Lung microvascular endothelial cell (primary cell): ENCODE measurements at places on chromosomes 13 and 19.

- DNase-seq: no peak
Measured at GRCh38 chr13:51626749-51627148, 42.5 kb downstream of the WDFY2 start.

- DNase-seq: no peak
Measured at GRCh38 chr19:56905631-56906150, 65.2 kb upstream of the PEG3 start.

DNA sequence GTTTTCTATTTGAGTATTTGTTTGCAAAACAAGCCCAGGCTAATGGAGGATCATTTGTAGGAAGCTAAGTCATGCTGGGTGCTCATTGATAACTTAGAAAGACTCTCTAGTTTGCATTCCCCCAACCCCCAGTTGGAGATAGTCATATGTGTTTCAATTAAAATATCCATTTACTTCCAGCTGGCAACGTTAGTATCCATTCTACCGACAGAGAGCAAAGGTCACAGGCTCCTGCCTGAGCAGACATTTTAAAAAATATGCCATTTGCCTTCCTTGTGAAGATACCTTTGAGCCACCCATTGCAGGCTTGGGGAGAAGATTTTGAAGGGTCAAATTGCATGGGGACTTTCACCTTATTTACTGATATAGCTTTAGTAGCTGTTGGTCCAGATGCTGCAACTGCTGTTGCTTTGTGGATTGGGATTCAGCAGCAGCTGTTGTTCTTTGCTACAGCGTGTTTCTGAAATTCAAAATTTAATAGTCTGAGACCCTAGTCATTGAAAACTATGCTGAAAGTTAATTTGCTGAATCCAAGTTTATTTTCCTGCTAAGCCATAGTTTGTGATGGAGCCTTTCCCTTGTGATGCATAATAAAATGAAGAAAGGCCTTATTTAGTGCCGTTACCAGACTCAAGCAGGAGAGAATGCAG, 335.1 kb downstream of the GPC6 start:
- no peak for DNase-seq

DNA sequence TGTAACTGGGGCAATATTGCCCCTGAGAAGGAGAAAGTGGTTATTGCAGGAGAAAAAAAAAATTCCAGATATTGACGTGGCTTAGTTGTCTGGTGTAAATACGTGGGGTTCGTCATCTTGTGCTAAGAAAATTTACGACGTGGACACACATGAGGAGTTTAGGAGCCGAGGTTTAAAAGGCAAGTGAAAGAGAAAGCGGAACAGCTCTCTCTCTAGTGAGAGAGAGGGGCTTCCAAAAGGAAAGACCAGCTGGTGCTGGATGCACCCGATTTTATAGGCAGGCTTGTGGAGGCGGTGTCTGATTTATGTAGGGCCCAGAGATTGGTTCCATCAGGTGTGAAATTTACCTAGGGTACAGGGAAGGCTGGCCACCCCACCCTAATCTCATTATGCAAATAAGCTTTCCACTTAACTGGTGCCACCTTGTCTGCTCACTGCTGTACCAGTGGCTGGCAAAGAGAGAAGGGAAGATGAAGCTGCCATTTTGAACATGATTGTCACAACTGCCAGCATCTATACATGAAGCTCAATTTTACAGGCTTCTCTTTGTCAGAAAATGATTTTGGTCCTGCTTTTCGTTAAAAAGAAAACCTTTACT, 845.1 kb downstream of the DACH1 start:
- DNase-seq: no peak

DNA sequence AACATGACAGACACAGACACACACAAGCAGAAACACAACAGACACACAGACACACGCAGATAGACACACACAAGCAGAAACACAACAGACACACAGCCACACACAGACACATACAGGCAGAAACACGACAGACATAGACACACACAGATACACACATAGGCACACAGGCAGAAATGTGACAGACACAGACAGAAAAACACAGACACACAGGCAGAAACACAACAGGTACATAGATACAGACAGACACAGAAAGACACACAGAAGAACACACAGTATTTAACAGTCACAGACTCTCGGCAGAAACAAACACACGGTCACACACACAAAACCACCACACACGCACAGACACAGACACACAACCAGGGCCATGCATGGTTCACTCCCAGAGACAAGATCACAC, 905 bp downstream of the TBXA2R start:
- no peak for DNase-seq

GRCh38 chr19:55352549-55353145, 1.9 kb downstream of the COX6B2 start:
- no peak for DNase-seq

- DNase-seq: no peak
Measured at GRCh38 chr19:46533078-46533620, 37.5 kb upstream of the PNMA8B start.

DNA sequence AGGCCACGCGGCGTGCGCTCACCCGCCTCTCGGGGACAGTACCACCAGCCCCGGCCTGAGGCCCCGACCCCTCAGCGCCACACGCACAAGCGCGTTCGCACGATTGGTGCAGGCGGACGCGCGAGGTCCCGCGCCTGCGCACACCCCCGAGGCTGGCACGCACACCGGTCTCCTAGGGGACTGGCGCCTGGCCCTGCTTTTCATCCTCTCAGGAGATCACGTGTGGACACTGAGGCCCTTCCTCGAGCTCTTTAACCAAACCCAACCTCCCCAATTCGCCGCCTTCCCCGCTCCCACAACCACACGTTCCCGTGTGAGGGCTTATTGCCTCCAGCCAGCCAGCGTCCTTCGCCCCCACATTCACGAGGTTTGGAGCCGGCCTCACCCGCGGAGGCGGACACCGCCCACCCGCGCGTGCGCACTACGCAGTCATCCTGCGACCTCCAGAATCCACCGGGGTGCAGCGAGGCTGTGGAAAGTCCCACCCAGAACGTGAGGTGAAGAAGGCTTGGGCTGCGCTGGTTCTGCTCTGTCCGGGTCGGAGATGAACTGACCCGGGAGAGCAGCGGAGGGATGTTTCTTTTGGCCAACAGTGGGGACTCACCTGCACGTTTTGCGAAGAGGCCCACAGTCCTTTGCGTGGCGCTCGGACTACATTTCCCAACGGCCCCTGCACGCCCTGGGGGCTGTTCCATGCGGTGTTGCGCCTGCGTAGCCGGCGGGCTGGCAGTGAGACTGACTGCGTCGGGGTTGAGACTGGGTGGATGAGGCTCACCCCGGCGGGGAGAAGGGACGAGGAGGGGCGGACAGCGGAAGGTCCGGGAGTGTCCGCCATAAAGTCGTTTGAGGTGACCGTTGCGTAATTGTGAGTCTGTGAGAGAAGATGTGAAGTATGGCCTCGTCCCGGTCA, 539 bp upstream of the ZNF667 start:
- peak; percentile 81 for DNase-seq

DNA sequence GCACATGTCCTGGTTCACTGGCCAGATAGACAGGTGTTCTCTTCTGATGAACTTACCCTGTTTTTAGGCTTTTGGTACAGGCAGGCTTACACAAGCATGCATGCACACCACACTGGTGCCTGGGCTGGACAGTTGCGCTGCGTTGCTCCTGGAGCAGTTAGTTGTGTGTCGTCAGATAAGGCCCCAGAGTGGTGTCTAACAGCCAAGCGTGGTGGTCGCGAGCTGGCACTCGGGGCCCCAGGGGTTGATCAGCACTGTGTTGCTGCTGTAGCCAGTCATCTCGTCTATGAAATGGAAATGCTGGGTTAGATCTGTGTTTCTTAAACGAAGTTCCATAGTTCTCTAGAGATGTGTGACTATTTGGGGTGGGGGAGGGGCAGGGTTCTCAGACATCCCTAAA, 24.6 kb upstream of the TEX29 start:
- DNase-seq: no peak

GRCh38 chr13:94399812-94400211, 79.7 kb downstream of the DCT start:
- DNase-seq: no peak

DNA sequence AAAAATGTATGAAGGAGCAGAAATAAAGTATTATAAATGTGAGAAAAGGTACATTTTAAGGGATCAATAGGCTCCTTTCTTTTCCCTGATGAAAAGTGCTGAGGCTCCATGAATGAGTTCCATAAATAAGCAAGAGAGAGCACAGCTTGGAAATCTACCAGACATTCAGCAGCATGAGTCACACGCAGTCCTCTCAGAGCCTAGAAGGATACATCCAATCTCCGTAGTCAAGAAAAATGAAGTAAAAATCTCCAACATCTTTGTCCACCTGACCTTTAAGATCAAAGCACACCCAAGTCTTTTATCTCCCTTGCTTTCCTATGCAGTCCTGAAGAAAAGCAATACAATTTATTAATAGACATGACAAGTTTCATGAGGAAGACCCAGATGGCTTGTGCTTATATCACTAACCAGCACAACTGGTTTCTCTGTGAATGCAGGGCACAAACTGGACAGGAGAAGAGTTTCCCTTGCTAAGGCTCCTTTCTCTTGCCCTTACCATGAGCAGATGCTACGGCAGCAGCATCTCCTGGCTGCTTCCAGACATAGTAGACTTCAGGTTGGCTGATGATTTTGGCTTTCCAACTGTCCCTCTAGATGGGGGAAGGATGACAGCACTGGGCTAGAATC, 730.8 kb downstream of the EFNB2 start:
- DNase-seq: no peak

DNA sequence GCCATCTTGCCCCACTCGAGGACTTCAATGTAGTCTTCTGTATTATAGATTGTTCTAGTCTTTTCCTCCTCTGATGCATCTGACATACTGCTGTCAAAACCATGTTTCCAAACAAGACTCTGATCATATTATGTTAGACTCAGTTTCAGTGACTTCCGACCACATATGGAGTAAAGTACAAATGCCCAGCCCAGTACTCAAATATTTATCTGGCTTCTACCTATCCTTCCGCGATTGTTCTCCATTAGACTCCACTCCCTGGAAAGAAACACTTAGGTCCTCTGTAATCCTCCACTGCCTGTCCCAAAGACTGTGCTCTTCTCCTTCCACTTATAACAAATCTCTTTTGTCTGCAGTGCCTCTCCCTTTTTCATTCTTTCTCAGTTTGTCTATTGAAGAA, 439.5 kb downstream of the EFNB2 start:
- DNase-seq: no peak

GRCh38 chr13:44191504-44192171, 182.0 kb upstream of the SERP2 start:
- peak; percentile 84 for DNase-seq

DNA sequence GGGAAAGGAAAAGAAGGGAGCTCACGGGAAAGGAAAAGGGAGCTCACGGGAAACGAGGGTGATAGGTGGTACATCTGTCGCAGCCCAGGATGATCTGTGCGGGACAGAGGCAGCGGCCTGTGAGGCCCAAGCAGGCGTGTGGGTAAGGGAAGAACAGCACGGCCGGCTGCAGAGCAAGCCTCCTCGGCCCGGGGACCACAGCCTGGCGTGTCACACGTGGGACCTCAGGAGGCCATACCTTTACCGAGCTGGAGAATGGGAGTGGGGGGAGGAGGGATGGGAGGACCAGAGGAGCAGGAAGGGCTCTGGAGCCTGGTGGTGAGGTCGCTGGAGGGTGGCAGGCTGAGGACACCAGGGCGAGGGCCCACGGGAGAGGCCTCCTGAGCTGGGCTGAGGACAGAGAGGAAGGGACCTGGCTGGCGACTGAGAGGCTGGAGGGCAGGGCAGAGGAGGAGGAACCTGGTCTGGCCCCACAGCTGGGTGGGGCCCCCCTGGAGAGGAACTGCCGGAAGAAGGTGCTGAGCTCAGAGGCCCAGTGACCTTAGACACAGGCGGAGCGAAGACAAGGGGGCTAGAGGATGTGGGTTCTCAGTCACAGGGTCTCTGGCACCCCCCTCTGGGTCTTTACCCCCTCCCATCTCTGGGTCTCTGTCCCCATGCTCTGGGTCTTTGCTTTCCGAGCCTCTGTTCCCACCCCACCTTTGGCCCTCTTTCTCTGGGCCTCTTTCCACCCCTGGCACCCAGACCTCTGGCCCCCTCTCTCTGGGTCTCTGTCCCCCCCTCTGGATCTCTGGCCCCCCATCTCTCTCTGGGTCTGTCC, 2.9 kb upstream of the FTL start:
- DNase-seq: no peak

DNA sequence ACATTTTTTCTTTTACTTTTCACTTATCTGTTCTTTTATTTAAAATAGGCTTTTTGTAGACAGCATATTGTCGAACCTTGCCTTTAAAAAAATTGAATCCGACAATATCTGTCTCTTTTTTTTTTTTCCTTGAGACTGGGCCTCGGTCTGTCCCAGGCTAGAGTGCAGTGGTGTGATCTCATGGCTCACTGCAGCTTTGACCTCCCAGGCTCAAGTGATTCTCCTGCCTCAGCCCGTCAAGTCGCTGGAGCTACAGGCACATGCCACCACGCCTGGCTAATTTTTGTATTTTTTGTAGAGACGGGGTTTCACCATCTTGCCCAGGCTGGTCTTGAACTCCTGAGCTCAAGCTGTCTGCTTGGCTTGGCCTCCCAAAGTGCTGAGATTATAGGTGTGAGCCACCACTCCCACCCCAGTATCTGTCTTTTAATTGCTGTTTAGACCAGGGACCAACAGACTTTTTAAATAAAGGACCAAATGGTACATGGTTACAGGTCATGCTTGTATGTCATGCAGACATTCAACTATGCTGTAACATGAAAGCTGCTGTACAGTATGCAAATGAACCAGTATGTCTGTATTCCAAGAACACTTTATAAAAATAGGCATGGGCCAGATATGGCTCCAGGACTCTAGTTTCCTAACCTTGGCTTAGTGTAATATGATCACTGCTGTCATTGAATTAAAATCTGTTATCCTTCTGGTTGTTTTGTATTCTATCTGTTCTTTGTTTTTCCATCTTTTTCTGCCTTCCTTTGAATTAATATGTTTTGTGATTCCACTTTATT, 80.3 kb downstream of the GJA3 start:
- DNase-seq: no peak

DNA sequence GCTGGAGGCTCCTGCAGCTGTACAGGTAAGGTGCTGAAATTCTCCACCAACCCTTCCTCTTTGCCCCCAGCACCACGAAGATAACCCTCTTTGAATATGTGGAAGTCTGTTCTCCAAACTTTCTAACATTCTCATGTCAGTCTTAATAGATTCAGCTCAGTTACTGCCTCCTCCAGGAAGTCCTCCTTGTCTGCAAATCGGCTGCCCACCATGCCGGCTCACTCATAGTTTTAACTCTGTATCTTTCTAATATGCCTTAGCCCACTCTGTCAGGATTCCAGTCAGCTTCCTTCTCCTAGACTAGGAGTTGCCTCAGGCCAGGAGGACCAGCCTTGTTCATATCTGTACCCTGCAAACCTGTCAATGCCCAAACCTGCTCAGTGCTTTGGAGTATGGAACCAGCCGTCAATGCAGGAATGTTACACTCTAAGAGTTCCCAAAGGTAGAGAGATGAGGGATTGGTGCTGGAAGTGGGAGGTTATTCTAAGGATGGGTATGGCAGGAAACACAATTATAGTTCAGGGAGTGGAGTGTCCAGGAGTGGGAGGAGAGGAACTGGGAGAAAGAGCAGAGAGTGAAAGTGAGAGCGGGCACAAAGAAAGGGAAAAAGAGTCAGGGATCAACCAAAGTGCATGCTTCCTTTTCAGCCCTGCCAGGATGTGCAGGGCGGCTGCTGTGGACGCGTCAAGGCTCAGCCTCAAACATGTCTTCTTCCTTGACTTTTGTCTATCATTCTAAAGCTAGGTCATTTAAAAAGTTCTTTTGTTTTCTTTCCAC, 38.0 kb upstream of the ALOX5AP start:
- DNase-seq: peak; percentile 63

- DNase-seq: peak; percentile 31
Measured at GRCh38 chr13:79870123-79870522, 389.2 kb downstream of the NDFIP2 start.

- no peak for DNase-seq
Measured at GRCh38 chr19:18894254-18895037, 1.5 kb downstream of the CERS1 start.

- DNase-seq: no peak
Measured at GRCh38 chr13:73901324-73902068, 232.7 kb downstream of the KLF12 start.
